ENCODE measurements at places on chromosomes 7 and 10.

- no peak for DNase-seq
Measured at GRCh38 chr10:132611986-132612385, 74.4 kb downstream of the INPP5A start.

DNA sequence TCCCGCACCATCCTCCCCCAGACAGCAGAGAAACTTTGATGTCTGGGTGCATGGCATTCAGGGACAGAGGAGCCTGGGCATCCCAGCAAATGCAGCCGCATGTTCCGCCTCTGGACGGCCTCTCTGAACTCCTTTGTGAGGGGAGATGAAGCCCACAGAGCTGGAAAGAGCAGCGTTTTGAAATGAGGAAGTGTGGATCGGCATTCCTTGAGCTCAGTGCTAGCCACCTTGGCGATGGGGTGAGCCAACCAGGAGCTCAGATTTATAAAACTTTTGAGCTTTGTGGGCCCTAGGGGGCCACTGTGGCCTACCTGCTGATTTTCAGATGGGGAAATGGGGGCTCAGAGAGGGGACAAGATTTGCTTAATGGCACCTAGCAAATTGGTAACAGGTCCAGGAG is 126.4 kb upstream of the TCF7L2 start:
- DNase-seq = no peak

- no peak for DNase-seq
Measured at GRCh38 chr10:33975481-33975880, 641.0 kb upstream of the NRP1 start.

DNA sequence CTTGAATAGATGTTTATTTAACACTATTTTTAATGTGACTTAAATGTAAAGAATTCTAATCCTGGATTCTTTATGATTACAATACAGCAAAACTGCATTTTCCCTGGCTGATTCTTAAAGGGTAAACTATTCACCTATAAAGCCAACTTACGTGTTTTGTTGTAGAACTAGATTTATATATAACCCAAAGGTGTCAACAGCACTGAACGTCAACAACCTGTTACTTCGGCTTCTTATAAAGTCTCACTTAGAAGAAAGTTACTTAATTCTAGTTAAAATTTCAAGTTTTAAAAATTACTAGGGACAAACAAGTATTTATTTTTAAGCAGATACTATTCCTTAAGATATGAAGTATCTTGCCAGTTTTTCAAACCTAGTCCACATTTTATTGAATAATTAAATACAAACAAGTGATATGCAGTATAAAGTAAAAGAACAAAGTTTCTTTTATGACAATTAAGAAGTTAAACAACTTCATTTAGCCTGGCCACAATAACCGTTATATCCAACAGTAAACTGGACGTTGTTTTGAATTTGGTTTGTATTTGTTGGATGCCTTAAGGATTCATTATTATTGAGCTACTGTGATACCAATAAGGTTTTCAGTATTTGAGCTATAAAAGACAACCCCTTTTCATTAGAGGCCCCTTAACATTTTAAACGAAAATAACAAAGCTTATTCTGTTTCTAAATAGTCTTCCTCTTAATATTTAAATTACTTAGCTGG is 83.1 kb downstream of the SNX10 start:
- DNase-seq = no peak

GRCh38 chr10:59290448-59290847 is 71.9 kb downstream of the FAM13C start:
- no peak for DNase-seq

- DNase-seq = no peak
Measured at GRCh38 chr10:88097536-88097935, 234.1 kb downstream of the PTEN start.

GRCh38 chr7:92200791-92201190 is 21.8 kb upstream of the LRRD1 start:
- DNase-seq = no peak

- DNase-seq = no peak
Measured at GRCh38 chr10:119441151-119441821, 101.2 kb downstream of the RGS10 start.

DNA sequence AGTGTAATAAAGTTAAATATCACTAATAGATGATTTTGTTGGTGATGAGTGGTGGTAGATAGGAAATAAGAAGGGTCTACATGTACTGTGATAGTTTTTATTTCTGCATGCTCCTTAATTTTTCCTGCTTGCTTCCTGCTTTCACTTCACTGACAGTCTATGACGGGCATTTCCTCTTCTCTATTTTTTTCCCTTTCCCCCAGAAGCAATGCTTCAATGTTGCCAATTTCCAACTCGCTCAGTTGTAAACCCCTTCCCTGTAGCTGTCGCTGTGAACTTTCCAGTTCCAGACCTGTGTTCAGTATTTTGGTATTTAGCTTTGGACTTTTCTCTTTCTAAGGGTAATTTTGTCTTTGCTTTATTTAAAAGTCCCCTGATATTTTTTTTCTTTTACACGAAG is 123.5 kb upstream of the AGR3 start:
- no peak for DNase-seq

GRCh38 chr10:102504179-102504975 is 605 bp downstream of the SUFU start:
- no peak for DNase-seq

GRCh38 chr7:156004265-156005201 is 192.3 kb upstream of the SHH start:
- DNase-seq = no peak

- peak; percentile 57 for DNase-seq
Measured at GRCh38 chr7:1297017-1297960, 64.6 kb downstream of the UNCX start.

DNA sequence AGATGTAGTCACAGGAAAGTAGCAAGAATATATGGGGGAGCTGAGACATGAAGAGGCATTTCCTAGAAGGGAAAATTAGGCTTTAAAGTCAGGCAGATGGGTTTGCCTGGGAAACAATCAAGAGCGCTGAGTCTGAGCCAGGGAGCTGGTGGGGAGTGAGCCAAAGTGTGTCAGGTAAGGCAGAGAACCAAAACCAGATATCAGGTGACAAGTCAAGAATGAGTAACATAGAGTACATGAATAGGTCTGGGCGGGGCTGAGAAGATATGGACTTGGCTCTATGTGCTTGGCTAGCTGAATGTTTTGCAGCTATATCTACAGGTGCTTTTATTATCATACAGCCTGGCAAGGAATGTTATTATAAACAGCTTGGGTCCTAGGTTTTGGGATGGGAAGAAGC is 49.3 kb downstream of the GPR141 start:
- DNase-seq = no peak

- DNase-seq = no peak
Measured at GRCh38 chr10:131431533-131431932, 120.0 kb upstream of the TCERG1L start.

GRCh38 chr7:158856883-158857668 is 718 bp downstream of the DYNC2I1 start:
- DNase-seq = no peak

DNA sequence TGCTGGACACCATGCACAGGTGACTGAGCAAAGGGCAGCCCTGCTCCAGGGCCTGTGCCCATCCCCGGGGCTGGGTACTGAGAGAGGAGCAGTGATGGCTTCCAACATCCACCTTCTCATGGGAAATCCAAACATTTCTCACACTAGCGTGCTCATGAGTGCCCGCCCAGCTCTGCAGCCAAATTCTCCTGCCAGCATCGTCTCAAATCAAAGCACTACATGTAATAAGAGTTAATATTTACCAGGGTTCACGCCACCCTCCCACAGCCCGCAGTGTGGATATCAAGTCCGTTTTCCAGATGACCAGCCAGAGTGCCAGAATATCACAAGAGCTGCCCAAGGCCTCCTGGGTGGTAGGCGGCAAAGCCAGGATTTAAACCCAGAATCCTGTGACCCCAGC is 12.1 kb downstream of the IL15RA start:
- no peak for DNase-seq

DNA sequence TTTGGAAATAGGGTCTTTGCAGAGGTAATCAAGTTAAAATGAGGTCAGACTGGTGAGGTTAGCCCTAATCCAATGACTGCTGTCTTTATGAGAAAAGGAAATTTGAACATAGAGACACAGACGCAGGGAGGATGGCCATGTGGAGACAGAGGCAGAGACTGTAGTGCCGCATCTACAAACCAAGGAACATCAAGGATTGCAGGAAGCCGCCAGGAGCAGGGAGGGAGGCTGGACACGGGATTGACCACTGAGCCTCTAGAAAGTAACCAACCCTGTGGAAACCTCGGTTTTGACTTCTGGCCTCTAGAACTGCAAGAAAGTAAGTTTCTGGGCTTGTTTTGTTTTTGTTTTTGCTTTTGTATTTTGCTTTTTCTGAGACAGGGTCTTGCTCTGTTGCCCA is 68.4 kb upstream of the ADAM12 start:
- DNase-seq = no peak

DNA sequence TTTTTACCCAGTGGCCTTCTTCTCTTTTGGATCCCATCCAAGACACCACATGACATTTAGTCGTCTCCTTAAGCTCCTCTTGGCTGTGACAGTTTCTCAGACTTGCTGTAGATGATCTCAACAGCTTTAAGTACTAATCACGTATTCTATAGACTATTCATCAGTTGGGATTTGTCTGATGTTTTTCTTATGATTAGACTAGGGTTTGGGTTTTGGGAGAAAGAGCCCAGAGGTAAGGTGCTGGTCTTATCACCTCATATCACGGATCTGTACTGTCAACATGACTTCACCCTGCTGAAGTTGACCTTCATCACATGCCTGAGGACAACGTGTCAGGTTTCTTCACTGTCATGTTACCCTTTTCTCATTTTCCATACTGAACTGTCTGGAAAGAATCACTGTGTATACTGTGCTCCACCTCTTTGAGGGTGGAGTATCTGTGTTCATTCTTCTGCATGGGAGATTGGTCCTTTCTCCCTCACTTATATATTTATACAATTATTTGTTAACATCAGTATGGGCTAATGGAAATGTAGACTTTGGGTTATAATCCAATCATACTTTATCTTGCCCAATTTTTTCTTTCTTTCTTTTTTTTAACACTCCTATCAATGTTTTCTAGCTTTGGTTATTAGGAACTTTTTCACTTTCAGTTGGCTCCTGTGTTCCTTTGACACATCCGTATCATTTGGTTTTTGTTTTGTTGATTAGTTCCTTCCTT is 6.4 kb upstream of the HKDC1 start:
- DNase-seq = no peak

- DNase-seq = no peak
Measured at GRCh38 chr7:149238051-149238450, 1.4 kb upstream of the ZNF212 start.
